Left colon (tissue), 2 donors: ENCODE measurements at places on chromosomes 1 and 21.

DNA sequence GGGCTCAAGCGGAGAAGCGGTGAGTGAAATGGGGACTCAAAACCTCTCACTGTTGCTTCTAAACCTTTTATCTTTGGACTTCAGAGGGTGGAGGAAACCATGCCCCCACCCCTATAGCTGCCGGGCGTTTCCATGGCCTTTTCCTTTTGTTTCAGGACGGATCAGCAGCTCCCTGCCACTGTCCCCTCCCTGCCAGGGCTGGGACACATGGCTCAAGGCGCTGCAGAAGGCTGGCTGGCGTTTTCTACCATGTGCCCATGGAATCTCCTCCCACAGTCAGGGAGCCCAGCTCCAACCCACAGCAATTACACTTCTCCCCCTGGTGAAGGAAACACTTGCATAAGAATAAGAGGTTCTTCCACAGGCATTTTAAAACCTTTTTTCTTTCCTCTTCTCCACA lies 812.7 kb downstream of the PLA2G4A start:
- no peak for DNase-seq

GRCh38 chr1:17883662-17884395 lies 128.7 kb downstream of the ACTL8 start:
- no peak for DNase-seq

DNA sequence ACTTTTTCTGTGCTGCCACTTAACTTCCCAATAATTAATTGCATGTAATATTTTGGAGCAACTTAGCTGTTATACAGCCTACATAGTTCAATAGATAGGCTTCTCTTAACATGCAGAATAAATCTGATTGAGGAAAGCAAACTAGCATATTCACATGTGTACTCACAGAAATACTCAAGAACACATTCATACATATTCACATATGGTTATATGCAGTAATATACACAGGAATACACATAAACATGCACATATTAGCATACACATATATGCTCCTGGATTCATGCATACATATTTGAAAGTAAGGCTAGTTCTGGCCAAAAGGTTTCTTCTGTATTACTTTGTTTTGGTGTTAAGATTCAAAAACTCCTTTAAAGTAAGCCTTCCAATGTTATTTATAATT lies 73.1 kb downstream of the HMCN1 start:
- DNase-seq, result no peak

- DNase-seq, result no peak
Measured at GRCh38 chr1:86194491-86195034, 38.0 kb upstream of the COL24A1 start.

DNA sequence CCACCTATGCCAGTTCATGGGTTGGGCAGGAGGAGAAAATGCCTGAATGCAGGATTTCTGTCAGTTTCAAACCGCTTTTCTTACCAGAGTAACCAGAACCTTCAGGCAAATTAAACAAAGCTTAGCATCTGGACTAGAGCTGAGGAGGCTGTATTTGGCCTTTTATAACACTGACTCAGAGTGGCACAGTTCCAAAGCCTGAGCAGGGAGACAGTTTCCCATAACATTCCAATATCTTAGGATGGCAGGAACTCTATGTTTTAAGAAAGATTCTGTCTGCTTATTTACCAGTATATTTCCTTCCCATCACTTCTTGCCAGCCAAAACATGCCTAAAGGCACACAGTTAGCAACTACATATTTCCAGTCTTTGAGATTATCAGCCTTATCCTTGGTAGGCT lies 46.8 kb downstream of the UBR4 start:
- no peak for DNase-seq

- DNase-seq, result no peak
Measured at GRCh38 chr1:60916906-60917305, 165.5 kb upstream of the NFIA start.

DNA sequence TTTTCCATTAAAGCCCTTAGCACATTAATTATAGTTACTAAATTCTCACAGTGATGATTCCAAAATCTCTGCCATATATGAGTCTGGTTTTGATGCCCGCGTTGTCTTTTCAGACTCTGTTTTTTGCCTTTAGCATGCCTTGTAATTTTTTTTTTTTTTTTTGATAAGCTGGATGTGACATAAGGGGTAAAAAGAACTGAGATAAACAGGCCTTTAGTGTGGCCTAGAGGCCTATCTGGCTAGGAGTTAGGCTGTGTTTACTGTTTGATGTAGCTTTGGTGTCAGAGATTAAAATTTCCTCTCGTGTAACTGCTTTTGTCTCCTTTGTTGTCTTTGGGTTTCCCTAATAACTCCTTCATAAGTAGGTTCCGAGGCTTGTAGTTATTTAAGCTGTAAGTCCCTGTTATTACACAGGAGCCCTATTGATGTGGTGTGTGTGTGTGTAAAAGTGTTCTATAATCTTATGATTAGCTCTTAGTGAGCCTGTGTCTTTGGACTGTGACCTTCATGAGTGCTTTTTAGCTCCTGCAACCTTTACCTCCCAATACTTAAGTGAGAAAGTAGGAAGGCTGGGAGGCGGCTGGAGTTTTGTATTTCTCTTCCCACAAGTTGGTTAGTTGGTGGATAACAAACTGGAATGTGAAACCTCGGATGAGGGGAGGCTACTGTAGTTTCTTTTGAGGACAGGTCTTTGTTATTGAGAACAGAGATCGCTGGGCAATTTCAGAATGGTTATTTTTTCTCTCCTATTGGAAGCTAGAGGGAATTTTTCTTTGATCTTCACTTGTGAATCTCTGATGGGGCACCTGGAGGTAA lies 19.3 kb downstream of the HS2ST1 start:
- DNase-seq, result no peak

- no peak for DNase-seq
Measured at GRCh38 chr1:76891931-76892622, 24.8 kb downstream of the ST6GALNAC5 start.

GRCh38 chr1:40462956-40463590 lies 12.8 kb downstream of the ZFP69B start:
- DNase-seq, result no peak

GRCh38 chr1:163250382-163250974 lies 47.8 kb upstream of the RGS5 start:
- no peak for DNase-seq

GRCh38 chr1:30081379-30082102 lies 641.8 kb downstream of the MATN1 start:
- no peak for DNase-seq

DNA sequence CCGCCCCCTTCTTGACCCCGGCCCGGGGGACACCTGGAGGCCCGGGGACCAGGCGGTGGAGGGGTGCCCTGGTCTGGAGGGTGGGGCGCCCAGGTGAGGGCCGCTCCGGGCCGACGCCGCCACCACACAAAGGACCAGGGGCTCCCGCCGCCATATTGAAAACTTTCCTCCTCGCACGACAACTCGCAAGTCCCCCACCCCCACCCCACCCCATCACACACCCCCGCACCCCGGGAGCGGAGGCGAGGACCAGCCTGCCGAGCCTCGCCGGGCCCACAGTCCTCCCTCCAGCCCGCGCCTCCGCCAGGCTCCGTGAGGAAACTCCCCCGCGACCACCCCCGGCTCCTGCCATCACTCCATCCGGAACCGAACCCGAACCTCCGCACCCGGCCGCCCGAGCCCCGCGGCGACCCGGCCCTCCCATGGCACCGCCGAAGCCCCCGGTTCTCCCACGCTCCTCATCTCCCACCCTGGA lies 733 bp downstream of the KDM5B start:
- peak; percentile 48 for DNase-seq

DNA sequence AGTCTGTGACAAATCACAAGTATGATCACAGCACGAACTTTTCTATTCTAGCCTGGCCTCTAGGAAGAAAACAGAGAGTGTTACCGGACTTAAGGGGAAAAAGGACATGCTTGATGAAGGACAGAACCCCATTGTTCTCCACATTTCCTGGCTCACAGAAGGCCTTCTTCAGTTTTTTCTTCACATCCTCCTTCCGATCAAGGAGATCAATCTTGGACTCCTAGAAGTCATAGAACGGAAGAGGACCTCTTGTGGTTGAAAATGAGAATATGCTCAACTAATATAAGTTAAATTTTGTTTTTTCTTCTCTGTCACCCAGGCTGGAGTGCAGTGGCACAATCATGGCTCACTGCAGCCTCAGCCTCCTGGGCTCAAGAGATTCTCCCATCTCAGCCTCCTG lies 30.3 kb downstream of the YARS1 start:
- DNase-seq, result no peak

GRCh38 chr1:41496080-41497055 lies 11.9 kb upstream of the EDN2 start:
- peak; percentile 84 for DNase-seq
